ENCODE measurements at places on chromosomes 16 and 17. TPM values are rescaled to one million over a fixed set of nuclear protein-coding genes. Genes with fewer than 3 reads are reported as not detected.

GRCh38 chr16:10552998-10553491 is 27.4 kb downstream of the EMP2 start:
- DNase-seq = no peak

GRCh38 chr17:6596081-6596480 is 39.7 kb upstream of the PITPNM3 start:
- no peak for DNase-seq

DNA sequence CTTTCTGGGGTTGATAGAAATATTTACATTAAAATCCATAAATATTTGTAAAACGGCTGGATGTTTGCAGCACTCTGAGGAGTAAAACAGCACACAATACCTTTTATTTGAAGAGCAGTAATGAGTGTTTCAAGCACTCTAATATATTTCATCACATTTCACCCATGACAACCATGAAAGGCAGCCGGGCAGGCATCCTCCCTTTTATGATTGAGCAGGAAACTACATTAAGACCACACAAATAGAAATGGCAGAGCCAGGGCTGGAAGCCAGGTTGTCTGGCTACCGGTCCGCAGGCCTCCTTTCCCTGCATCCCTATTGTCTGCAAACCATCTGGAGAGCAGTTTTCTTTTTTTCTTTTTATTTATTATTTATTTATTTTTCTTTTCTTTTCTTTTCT is 23.1 kb upstream of the GPRC5C start:
- no peak for DNase-seq

GRCh38 chr16:24852281-24852721 is 6.5 kb downstream of the SLC5A11 start:
- DNase-seq = no peak

- DNase-seq = no peak
Measured at GRCh38 chr16:10561425-10561824, 19.0 kb downstream of the EMP2 start.

CPPED1 gene
- not detected for total RNA-seq
